T1000 (cell line): ENCODE measurements at places on chromosomes 11 and 22.
A peak's percentile ranks its signal among the peaks of the same experiment; 100 is the strongest.

DNA sequence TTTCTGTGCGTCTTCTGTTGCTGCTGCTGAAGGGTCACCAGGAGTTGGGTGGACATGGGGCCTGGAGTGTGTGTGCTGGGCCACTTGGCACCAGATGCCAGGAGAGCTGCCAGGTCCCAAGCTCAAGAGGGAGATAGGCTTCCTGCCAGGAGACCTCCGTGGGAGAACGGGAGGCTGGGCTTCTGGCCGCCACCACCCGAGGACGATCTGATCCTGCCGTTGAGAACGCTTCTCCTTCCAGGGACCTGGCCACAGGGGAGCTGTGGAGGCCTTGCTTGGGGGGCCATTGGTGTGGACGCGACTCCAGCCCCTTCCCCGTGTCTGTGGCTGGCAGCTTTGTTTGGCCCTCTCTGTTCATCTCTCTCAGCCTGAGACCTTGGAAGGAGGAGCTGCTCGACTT, 2.4 kb downstream of the BRSK2 start:
- no peak for DNase-seq

DNA sequence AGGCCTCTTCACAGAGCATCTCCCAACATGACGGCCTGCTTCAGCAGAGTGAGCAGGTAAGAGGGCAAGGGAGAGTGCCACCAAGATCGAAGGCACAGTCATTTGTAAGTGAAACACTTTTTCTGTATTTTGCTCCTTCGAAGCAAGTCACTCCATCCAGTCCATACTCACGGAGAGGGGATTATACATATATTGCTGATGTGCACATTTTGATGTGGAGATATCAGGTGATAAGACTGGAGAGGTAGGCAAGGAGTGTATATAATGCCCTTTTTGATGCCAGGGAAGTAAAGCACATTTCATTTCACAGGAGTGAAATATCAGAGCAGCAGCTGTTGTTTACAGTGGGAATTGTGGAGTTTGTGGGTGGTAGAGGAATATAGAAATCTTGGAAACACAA, 11.2 kb downstream of the PTS start:
- DNase-seq = no peak

- no peak for DNase-seq
These were observed 24.6 kb upstream of the CARD18 start for GRCh38 chr11:105164208-105164607.

DNA sequence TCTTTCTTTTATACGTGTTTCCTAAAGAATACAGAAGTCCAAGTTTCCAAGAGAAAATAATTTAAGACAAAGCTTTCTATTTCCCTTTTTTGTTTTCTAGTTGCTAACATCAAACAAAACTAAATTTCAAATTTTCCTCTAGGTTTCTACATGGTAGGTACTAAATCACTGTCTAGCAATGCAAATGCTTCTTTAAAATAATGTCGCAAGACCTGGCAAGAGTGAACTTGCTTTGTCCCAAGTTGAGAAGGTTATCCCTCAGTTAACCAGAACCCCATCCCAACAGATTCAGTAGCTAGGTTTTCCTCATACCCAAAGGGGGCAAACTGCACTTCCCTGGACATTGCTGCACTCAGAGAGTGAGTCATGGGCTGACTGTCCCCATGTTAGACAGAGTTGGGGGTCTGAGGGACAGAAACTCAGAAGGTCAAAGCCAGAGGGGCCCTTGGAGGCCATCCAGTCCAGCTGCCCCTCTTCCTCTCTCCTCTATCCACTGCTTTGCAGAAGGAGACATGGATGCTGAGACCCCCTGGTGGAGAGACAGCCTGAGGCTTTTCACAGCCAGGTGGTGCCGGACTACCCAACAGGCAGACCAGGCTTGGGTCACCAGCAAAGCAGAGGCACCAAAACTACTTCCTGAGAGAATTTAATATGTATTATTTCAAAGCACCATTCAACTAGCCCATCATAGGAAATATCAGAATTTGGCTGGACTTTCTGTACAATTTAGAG, 23.1 kb downstream of the OR2AT4 start:
- DNase-seq = no peak

DNA sequence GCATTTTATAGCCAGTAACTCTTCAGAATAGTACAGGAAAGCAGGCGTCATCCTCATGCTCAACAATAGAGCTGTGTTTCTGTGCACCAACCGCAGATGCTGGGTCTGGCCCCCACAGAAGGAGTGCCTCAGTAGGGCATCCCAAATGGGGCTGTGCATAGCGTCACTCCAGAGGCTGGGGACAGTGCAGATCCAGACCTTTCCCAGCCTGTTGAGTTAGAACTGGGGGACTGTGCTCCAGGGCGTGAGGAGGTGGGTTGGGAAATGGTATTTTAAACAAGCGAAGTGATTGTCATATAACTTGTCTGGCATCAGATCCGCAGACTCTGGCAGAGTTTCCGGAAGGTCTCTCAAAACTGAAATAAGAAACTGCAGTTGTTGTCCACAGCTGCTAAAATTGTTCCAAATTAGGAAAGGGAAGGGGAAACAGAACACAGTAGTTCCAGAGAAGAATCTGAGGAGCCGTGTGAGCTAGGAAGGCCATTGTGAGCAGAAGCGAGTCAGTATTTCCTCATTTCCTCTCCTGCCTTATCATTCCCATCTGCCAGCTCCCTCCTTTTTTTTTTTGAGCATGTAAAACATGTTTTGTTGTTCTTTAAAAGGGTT, 52.2 kb downstream of the JAM3 start:
- DNase-seq = no peak

DNA sequence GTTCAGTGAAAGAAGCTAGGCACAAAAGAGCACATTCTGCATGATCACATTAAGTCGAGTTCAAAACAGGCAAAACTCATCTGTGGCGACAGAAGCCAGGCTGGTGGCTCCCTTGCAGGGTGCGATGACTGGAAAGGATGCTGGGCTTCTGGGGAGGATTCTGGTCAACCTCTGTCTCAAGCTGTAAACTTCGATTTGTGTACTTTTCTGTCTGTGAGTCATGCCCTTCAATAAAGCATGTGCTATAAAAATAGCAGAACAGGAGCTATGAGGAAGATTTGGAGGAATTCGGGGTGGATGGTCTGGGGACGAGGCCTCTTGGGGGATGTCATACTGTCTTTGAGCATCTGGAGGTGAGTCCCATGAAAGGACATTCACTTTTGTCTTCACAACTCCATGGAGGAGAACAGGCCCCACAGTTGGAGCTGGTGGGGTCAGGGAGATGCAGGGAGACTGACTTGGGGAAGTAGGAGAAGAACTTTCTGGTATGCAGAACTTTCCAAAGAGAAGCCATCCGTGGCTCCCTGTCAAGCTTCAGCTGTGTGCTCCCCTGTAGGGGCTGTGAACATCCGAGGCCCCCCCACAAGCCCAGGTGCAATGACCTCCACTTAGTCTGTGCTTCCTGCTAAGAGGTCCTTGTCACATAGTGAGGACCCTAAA, 77.8 kb upstream of the LINC01488 start:
- DNase-seq = peak; percentile 23

GRCh38 chr11:719214-720016, 13.4 kb downstream of the EPS8L2 start:
- no peak for DNase-seq

GRCh38 chr11:106087815-106088435, 10.5 kb downstream of the AASDHPPT start:
- DNase-seq = no peak

GRCh38 chr11:1876361-1877063, 15.2 kb downstream of the PRR33 start:
- DNase-seq = no peak

GRCh38 chr11:85123752-85124231, 503.4 kb downstream of the DLG2 start:
- no peak for DNase-seq

DNA sequence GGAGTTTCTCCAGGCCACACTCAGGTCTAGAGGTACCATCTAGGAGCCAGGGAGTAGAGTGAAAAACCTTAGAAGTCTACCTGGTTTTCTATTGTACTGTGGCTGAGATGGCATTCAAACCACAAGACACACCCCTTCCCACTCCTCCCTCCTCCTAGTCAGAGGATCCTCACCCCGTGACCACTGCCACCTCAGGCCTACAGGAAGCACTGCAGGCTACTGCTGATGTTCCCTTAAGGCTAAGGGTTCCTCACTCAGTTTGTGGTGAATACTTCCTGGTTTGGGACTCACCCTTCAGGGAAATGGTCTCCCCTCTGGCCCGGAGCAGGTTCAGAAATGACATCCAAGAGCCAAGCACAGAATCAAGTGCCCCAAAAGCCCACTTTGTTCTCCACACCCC, 1293.9 kb downstream of the JRKL start:
- no peak for DNase-seq

DNA sequence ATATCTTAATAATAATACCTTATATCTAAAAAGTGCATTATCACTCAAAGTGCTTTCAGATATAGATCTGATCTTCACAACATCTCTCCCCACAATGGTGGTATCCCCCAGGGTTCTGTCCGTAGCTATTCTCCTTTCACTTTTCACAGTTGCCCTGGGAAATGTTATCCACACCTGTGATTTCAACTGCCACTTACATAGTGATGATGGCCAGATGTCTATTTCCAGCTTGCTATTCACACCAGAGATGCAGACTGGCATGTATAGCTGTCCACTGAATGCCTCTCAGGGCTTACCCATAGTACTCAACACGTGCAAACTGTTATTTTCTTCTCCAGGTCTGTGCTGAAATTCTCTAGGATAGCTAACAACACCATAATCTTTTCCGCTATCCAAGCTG, 724.7 kb downstream of the DLG2 start:
- no peak for DNase-seq

DNA sequence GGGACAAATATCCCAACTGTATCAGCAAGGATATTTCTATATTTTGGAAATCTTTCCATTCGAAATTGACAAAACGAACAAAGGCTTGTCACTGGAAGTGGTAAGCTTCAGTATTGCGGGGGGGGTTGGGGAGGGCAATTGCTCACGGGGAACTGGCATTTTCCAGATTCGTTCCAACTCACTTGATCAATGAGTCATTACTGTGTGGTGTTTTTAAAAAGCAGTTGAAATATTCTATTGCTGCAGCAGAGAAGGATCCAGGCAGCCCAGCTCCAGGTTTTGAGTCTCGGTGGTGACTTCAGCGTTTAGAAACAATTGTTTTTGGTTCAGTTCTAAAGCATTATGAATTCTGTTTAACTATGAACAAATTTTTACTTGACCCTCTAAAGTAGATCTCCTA, 33.8 kb upstream of the FBLN1 start:
- no peak for DNase-seq

- no peak for DNase-seq
These were observed 39.0 kb downstream of the MAML2 start for GRCh38 chr11:96303980-96304379.

DNA sequence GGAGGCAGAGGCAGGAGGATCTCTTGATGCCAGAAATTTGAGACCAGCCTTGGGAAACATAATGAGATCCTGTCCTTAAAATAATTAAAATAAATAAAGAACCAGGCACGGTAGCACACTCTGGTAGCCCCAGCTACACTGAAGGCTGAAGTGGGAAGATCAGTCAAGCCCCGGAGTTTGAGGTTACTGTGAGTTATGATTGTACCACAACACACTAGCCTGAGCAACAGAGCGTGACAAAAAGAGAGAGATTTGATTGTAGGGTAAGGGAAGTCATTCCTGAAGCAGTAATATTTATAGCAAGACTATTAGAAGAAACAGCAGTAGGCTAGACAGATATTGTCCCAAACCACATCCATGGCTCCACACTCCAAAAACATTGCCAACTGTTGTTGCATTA, 1408.4 kb upstream of the TENM4 start:
- DNase-seq = no peak

- no peak for DNase-seq
These were observed 428.0 kb downstream of the TBC1D22A start for GRCh38 chr22:47190276-47190956.

DNA sequence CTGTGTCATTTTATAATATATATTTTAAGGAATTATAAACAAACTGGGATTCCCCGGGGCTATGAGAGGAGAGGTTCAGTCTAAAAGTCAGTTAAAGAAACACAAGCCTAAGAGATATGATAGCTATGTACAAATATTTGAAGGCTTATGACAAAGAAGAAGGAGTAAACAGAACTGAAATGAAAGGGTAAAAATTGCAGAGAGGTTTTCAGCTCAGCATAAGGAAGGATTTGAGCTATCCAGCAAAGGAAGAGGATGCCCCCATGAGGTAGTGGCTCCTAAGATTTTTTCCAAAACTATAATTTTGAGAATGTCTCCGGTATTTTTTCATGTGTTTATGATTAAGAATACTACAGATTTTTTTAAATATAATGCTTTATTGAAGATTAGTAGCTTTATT, 57.9 kb upstream of the ANGPTL5 start:
- DNase-seq = no peak

- DNase-seq = no peak
These were observed 361.2 kb downstream of the TMEM135 start for GRCh38 chr11:87398931-87399330.

DNA sequence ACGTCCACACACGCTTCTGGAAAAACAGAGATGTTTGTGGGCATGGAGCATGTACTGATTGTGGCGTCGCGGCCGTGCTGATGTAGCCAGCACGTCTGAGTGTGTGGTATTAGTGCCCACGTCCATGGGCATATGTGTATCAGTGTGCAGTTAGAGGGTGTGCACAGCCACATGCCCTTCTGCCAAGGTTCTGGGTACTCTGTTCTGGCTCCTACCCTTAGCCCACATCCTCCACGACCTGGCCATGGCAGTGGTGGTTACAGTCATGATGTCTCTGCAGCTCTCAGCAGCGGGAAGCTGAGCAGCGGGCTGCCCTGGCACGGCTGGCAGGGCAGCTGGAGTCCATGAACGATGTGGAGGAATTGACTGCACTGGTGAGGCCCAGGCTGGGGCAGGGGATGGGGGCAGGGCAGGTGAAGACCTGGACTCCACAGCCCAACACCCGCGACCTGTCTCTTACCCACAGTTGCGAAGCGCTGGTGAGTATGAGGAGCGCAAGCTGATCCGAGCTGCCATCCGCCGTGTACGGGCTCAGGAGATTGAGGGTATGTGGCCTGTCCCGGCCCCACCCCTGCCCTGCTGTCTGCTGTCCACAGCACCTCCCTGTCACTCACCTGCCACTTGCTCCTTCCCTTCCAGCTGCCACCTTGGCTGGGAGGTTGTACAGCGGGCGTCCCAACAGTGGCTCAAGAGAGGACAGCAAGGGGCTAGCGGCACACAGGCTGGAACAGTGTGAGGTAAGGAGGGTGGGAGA, 7.3 kb downstream of the SMTN start:
- no peak for DNase-seq

DNA sequence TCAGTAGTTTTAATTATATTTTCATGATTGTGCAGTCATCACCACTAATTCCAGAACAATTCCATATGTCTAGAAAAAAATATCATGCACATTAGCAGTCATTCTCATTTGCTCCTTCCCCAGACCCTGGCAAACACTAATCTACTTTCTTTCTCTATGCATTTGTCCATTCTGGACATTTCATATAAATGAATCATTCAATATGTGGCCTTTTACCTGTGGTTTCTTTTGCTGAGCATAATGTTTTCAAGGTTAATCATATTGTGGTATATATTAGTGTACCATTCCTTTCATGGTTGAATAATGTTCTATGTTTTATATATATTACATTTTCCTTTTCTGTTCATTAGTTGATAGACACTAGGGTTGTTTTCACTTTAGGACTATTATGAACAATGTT, 811.1 kb upstream of the RAG2 start:
- DNase-seq = no peak
